ENCODE measurements at places on chromosomes 4 and X.

DNA sequence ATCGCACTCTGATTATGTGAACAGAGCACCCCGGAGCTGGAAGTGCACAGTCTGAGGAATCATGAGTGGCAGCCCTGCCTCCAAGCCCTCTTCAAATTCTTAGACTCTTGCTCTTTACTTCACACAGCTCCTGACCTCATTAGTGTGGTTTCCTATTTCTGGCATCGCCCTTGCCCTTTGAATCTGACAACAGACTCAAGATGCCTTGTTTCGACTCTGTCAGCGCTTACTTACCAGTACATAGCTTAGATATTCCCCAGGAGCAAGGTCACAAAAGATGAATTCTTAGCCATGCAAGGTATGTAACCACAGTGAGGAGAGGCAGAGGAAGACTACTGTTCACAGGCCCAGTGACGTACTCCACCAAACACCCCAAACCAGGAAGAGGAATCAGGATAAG lies 167.2 kb downstream of the KDR start:
- DNase-seq: no peak

DNA sequence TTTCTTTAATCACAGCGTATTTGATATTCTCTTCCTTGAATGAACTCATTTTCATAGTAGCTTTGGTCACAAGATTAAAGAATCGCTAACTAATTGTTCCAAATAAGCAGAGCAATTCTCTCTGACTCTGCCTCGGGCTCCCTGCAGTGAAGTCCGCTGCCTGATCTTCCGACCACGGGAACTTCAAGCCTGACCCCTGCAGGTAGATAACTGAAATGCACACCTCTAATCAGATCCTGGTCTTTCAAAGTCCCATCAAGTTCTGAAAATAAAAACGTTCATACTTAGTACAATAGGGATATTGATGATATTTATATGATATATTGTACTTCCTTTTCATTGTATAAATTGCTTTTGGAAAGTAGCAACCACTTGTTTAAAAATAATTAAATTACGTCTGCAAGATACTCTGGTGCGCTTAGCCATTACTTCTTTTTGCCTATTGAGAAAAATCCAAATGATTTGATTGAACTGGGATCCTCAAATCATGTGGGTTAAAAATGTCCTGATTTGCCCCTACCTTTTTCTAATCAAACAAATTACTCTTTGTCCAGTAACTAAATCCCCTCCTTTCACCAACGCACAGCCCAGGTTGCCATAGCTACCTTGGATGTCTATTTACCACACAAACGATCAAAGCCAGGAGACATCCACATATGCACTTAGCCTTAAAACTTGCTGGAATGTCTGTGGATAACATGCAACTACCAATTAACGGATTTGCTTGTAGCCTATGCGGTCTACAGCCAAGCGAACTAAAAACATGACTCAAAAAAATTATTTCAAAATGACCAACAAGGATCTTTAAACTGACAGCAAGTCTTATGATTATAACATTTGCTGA lies 4.2 kb downstream of the MID1 start:
- DNase-seq: no peak

GRCh38 chrX:24443918-24444317 lies 21.2 kb upstream of the PDK3 start:
- DNase-seq: no peak

GRCh38 chr4:76995776-76996175 lies 46.2 kb downstream of the SEPTIN11 start:
- no peak for DNase-seq

DNA sequence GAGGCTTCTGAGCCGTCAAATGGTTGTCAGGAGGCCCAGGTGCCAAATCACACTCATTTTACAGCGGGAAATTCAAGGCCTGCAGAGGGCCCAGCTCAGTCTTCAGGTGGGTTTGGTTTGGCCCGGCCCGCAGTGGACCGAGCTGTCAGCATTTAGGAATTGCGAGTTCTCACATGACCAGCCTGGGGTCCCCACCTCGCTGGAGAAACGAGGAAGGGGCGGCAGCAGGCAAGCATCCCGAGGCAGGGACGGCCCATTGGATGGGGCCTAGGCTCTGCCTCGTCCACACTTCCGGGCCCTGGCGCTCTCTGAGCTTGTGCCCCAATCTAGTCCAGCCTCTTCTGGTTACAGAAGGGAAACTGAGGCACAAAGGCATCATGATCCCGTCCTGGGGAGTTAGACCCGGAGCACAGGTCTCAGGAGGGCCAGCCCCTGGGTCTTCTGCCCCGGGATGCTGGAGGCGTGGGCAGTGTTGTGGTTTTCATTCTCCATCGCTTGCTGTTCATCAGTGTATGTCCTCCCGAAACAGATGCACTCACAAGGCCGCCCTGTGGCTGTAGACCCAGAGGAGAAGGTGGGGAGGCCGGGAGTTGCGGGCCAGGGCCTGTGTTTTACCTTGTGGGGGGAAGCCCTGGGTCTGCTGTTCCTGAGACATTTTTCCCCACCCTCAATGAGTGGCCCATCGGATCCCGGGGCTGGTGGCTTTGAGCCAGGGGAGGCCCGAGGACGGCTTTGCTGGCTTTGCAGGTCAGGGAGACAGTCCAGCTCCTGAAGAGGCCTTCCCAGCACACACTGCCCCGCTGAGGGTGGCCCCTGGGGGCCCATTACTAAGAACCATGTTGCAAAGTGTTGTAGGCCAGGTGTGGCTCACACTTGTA lies 8.9 kb downstream of the PSAPL1 start:
- DNase-seq: no peak

DNA sequence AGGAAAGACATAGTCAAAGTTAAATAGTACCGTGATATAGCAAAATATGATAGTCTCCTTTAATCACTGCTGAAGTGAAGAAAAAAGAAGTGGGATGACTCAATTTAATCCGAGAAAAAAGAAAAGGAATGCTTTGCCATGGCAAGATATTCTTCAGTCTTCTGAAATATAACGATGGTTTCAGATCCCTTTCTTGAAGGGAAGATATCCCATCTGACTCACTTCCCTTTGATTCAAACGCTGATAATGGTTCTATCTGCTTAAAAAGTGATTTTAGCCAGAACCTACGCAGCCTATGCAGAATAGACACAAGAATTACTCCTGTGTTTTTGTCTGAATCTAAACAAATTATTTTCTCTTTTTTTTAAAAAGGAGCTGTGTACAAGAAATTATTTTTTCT lies 68.1 kb upstream of the FTHL17 start:
- no peak for DNase-seq

GRCh38 chr4:68129793-68130192 lies at the start of gene TMPRSS11F:
TSS of gene TMPRSS11F (minus strand) at chr4:68129869. CDS start at chr4:68129820, 49 bp downstream.
- DNase-seq: no peak

DNA sequence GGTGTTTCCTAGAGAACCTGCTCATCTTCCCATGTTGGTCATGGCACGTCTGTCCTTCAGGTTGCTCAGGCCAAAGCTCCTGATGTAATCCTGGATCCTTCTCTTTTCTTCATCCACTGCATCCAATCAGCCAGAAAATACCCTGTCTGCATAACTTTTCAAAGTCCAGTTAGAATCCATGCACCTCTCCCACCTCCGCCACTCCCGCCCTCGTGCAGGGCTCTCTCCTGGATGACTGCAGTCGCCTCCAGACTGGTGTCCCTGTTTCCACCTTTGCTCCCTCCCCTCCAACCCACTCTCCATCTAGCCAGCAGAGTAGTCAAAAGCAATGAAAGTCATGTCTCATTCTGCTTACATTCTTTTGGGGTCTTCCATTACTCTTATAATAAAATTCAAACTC lies 16.0 kb downstream of the CNGA2 start:
- DNase-seq: no peak

DNA sequence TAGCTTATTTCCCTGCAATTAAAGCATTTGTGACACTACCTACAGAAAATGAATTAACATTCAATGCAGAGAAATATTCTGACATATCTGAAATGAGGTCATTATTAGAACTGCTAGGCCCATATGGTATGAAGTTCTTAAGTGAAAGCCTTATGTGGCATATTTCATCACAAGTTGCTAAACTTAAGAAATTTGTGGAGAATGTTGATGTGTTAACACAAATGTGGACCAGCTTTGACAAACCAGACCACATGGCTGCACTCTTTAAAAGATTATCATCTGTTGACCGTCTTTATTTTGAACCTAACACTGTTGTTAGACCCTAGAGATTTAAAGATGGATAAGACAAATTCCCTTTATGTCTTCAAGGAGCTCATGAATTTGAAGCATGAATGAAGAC lies 1024.1 kb downstream of the RPA4 start:
- no peak for DNase-seq

GRCh38 chr4:119788349-119789266 lies 160.0 kb upstream of the PDE5A start:
- DNase-seq: no peak

- no peak for DNase-seq
Measured at GRCh38 chr4:113675731-113676697, 85.5 kb downstream of the CAMK2D start.

GRCh38 chr4:15378062-15378461 lies 49.8 kb upstream of the C1QTNF7 start:
- no peak for DNase-seq

DNA sequence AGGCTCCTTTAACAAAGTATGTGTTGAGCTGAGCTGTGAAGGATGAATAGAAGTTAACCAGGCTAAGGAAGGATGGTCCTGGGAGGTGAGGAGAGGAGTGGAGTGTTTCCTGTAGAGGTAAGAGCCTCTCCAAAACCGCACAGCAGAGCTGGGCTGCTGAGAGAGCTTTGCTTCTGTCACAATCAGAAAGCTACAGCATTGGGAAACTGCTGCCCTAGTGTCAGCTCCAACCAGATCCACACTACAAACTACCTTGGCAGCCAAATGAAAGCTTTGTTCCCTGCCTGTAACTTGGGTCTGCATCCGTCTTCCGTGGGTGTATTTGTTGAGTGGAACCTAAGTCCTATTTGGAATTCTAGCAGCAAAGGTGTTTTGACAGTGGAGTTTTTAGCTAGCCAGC lies 91.8 kb downstream of the REPS2 start:
- no peak for DNase-seq

GRCh38 chr4:106707776-106708463 lies 328.2 kb downstream of the DKK2 start:
- no peak for DNase-seq

All from activated naive CD4-positive, alpha-beta T cell (primary cell).